Stimulated activated naive CD4-positive, alpha-beta T cell treated with Interleukin-2 at 50 U/mL for 16 hours (primary cell): ENCODE measurements at places on chromosomes 13 and 19.

- peak; percentile 96 for DNase-seq
Observed at GRCh38 chr19:1076951-1077350, 10.0 kb downstream of the ARHGAP45 start.

GRCh38 chr19:2511570-2511969 lies 35.6 kb downstream of the GADD45B start:
- no peak for DNase-seq

- DNase-seq = no peak
Observed at GRCh38 chr19:2615782-2616181, 86.7 kb downstream of the GNG7 start.

DNA sequence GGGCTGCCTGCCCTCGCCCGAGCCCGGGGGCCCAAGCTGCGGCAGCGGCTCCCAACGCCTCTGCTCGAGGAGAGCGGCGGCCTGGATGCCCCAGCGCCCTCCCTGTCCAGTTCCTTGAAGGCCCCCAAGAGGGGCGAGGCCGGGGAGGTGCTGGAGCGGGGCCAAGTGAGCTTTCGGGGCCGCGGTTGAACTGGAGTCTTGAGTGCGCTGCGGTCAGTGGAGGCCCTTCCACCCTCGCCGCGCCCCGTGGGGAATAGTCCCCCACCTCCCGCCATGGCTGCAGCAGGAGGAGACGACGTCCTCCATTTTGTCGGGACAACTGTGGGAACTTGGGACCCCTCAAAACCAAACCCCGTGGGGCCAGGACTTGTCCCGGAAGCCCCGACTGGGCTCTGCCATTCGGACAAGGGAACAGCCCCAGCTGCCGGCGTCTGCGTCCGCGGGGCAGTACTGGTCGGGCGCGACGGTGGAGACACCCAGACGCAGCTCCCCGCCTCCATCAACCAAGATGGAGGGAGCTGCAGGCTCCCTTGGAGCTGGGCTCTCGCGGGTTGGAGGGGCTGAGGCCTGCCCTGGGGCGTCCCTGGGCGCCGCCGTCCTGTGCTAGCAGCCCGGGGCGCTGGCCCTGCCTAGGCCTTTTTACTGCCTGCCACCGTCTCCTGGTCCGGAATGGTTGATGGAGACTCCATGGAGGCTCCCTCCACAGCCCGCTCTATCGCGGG lies 736 bp upstream of the ZMYM5 start:
- DNase-seq = peak; percentile 63

DNA sequence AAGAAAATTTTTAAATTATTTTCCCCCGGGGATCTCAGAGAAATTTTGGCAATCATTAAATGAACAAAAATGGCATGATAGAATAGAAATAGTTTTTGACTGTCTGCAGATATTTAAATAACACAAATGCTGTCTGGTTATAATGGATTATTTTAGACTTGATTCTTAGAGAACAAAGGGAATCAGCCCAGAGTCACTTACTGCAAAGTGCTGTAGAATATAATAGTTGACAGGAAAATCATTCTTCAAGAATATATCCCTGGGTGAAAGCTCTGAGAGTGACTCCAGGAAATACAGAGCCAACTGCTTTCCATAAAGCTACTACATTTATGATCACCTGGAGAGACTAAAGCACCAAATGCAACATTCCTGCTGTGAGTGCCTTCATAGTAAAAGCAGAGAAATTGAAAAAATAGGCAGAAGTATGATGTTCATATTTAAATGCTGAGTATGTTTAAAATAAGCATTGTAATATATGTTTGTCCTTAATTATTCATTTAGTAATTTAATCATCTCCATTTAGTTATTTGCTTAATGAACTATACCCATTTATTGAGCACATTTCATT lies 1765.8 kb downstream of the SLITRK1 start:
- no peak for DNase-seq

GRCh38 chr19:55285229-55285890 lies 1.6 kb downstream of the BRSK1 start:
- DNase-seq = no peak

GRCh38 chr19:35533822-35534392 lies 651 bp downstream of the GAPDHS start:
- DNase-seq = no peak

GRCh38 chr13:98977568-98978265 lies at the start of gene DOCK9:
Gene DOCK9 (minus strand): TSS chr13:98978064. CDS start chr13:98977909, 155 bp downstream.
- no peak for DNase-seq

DNA sequence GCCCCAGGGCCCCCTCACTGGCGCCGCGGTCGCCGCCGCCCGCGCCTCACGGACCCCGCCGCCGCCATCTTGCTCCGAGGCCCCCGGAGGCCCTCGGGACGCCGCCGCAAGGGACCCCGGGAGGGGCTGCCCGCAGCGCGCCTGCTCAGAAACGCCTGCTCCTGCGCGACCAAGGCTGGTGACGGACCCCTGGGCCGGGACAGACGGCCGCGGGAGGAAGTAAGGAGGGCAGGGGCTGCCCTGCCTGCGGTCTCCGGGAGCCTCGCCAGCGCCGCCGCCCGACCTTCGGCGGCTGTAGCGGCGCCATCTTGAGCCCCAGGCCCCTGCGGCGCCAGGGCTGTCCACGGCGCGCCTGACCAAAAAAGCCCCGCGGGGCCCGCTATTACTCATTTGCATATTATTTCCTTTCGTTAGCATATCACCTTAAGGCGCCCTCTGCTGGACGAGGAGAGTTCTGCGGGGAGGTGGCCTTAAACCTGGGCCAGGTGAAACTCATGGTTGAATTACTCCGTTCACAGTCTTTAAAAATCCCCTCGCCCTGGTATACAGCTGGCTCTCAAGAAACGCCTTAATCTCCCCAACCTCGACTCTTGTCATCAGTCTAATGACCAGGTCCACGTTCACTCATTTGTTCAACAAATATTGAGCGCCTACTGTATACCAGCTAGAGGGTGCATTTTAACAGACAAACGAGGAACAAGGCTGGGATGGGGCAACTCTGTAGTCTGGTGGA lies at the start of gene REXO1:
Gene REXO1 (minus strand): TSS at position 85 of the 733 bp plus-strand sequence. CDS start 125 bp downstream, outside the sequence.
- DNase-seq = peak; percentile 95

DNA sequence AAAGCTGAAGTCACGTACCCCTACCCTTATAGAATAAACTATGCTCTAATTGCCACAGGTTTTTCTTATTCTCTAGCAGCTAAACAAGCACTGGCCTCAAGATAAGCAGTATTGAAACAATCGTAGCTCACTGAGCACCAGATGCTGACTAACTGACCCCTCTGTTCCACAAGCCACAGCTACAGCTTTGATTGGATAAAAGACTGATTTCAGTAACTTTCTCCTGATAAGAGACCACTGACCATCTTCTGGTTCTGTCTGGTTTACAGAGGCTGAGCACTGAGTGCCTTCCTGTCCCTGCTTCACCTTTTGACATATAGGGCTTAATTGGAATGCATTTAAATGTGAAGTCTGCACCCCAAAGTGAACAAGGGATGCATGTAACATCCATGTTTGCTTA lies 8.4 kb upstream of the RAP2A start:
- no peak for DNase-seq

DNA sequence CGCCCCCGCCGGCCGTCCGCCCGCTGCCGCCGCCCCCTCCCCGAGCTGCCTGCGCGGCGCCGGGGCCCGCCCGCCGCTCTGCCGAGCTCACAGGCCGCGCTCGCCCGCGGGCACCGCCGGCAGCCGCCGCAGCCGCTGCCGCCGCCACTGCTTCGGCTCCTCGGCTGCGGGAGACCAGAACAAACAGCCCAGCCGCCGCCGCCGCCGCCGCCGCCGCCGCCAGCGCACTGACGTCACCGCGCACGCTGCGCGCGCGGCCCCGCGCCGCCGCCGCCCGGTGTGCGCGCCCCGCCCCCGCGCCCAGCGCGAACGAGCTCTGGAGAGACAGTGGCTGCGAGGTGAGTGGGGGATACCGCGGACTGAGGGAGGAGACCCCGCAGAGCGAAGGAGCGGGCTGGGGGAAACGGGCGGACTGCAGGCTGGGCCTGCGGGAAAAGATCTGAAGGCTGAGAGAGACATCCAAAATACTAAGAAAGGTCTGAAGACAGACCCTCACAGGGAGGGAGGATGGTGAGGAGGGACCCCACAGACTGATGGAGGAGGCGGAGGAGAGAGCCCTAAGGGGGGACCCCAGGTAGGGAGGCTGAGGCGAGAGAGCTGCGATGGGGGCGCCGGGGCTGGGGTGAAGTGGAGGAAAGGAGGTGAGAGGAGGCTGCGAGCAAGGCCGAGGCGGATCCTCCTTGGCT lies at the start of gene BRD4:
Gene BRD4 (minus strand): TSS at position 229 of the 686 bp plus-strand sequence. CDS start 59,440 bp downstream, outside the sequence.
- DNase-seq = peak; percentile 66

DNA sequence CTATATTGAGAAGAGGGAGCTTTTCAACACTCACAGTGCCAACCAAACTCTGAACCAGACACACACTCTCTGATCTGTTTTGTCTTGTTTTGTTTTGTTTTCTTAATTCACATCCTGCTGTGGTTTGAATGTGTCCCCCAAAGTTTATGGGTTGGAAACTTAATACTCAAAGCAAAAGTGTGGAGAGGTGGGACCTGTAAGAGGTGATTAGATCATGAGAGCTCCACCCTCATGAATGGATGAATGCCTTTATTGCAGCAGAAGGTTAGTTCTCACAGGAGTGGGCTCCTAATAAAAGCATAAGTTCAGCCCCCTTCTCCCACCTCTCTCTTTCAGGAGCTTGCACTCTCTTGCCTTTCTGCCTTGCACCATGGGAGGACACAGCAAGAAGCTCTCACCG lies 957.1 kb downstream of the PCDH9 start:
- DNase-seq = no peak

DNA sequence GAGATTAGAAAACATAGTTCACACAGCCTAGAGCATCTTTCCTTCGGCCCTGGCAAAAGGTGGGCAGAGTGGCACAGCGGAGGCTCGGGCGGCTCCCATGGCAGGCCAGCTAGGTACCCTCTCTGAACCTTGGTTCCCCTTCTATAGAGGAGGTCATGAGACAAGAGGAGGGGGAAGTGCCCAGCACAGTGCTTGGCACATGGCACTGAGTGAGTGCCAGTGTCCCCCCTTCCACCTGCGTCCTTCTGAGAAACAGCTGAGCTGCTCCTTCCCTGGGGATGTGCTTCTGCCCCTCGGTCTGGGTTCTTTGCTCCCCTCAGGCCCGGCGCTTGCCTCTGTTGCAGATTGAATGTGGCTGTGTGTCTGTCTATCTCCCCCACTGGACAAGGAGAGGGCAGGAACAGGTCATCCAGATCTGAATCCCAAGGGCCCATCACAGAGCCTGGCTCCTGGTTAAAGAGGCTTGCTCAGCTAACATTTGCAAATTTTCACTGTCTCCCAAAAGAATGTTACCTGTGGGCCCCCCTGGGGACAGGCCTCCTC lies 165.6 kb downstream of the USP12 start:
- DNase-seq = no peak

- no peak for DNase-seq
Observed at GRCh38 chr19:51147663-51148062, 5.6 kb downstream of the SIGLEC7 start.

- no peak for DNase-seq
Observed at GRCh38 chr13:20782116-20782708, 8.5 kb upstream of the EEF1AKMT1 start.

DNA sequence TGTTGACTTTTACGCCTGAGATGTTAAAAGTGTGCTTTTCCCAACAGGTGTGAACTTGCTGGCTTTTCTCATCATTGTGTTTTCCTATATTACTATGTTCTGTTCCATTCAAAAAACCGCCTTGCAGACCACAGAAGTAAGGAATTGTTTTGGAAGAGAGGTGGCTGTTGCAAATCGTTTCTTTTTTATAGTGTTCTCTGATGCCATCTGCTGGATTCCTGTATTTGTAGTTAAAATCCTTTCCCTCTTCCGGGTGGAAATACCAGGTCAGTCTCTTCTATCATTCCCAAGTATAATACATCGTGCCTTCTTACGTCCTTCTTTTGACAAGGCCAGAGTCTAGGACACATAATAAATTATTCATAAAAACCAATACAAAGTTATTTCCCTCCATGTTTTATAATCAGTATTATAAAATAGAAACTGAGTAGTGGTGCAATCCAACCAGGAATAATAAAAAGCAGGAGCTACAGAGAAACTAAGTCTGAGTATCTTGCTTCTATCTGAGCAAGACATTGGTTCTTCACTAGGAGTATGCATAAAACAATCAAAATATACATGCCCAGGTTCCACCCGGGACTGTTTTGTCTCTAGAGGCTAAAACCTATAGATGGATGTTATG lies 57.9 kb downstream of the RXFP2 start:
- no peak for DNase-seq

- DNase-seq = no peak
Observed at GRCh38 chr13:80605716-80606115, 264.8 kb upstream of the SPRY2 start.

GRCh38 chr13:112638157-112638750 lies 50.3 kb upstream of the TUBGCP3 start:
- no peak for DNase-seq

DNA sequence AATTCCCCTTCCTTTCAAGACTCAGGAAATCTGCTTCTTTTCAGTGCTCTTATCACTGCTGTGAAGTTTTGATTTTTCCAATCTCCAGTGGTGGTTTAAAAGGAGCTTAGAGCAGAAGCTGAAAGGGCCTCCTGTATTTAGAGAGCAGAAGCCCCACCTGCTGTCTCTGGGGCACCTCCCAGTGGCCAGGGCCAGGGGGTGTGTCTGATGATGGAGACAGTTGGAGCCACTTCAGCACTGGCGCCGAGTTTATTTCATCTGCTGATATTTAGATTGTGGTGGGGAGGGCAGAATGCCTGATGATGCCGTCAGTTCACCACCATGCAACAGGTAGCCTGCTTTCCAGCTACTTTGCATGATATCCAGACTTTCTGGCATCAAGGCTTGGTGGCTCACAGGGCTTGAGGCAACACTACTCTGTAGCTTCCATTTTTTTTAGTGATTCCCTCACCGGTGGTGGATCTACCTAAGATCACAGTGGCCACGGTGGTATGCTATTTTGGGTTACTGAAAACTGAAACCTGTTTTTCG lies 371.9 kb downstream of the KCNRG start:
- DNase-seq = peak; percentile 29

DNA sequence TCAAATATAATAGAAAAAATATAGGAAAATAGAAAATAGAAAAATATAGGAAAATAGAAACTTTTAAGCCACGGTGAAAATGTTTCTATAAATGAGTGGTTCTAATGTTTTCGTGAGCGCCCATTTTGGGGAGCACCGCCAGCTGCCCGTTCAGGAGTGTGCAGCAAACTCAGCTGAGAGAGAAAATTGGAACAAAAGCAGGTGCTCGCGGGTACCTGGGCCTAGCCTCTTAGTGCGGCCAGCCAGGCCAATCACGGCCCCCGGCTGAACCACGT lies 204 bp upstream of the PDX1 start:
- DNase-seq = no peak
